ENCODE measurements at places on chromosomes 7 and 10.

DNA sequence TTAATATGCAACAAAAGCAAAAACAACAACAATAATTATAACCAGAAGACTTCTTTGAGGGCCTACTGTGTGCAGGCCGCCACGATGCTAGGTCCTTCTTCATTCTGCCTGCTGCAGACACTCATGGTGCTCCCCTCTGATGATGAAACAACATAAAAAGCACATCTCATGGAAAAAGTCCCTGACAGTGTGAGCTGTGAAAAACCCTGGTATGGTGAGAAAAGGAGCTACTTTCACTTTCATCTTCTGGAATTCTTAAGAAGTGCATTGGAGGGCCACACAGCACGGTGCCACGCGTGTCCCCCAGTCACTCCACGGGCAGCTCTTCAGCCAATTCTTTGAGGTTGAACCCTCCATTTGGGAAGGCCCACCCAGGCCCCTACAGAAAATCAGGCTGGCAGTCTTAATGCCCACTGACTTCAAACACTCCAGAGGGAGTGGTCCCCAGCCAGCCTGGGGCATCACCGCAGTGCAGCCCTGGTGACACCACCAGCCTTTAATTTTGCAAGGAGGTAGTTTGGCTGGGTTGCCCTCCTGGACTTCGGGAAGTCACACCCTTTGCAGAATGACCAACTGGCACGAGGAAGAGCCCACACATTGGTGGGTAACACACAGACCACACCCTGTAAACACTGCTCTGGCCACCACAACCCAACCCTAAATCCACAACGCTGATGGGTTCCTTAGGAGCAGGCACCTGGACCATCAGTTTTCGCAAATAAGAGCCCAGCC, 7.7 kb downstream of the KCNMA1 start:
- no peaks in the 10 kb centered on the region for H3K27me3 ChIP-seq
- H3K27ac ChIP-seq = no peak overlapping the region
- H3K4me3 ChIP-seq = no peak overlapping the region
- no peak for DNase-seq
- no peaks in the 10 kb centered on the region for H3K4me1 ChIP-seq

DNA sequence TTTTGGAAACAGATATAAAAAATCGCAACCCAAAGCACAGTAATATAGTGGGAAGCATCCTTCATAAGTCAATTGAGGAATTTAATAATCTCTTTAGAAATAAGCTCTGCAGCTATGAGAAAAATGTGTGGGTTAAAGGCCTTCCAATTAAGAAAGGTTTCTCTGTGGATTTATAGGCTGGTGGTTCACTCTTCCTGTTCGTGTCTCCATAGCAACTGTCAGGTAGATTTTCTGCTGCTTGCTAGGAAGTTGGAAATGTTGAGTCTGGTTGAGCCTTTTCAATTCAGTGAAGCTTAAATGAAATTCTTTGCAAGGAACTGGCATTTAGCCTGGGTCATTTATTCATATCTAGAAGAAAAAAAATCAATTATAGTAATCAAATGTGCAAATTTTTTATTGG, 652.8 kb upstream of the CELF2 start:
- no peaks in the 10 kb centered on the region for H3K27me3 ChIP-seq
- H3K36me3 ChIP-seq = no peaks in the 10 kb centered on the region
- no peak overlapping the region for H3K27ac ChIP-seq
- H3K4me1 ChIP-seq = peaks cover 3% of the 10 kb centered on the region
- no peak for DNase-seq

DNA sequence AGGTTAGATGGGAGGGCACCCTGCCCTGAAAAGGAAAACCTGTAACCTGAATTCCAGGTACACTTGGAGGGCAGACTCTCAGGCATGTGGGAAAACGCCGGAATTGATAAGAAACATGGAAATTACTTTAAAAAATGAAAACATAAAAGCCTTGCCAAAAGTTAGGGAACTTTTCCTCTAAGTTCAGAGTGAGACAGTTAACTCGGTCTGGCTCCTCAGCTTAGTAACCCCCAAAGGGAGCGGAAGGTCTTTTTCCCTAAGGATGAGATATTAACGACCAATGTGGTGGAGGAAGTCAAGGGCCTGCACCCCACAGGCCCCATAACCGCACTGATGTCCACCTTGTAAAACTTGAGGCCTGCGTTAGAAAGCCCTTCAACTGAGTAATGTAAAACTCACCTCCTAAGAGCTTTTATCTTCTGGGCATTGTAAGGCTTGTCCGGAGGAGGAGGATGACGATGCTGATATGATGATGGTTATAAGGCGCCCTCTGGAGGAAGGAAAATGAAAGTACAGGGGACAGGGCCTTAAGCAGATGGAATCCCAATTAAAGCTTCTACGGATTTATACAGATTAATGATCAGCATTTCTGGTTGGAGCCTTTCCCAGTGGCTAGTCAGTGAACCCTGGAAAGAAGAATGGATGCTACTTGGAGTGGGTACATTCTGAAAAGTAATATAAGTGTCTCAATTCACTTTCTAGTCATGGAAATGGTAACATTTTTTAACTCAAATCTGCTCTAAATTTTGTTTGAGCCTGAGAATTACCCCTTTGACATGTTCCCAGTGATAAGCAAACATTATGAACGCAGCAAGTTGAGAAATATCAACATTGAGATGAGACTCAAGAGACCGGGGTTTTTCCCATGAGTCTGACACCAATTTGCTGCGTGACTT, 694 bp downstream of the COL1A2 start:
- peak; percentile 44 for DNase-seq
- peaks cover 9% of the 10 kb centered on the region for H3K4me1 ChIP-seq
- peak overlapping the region; percentile 48 for H3K4me3 ChIP-seq
- H3K27ac ChIP-seq = peak overlapping the region; percentile 86
- no peaks in the 10 kb centered on the region for H3K27me3 ChIP-seq

DNA sequence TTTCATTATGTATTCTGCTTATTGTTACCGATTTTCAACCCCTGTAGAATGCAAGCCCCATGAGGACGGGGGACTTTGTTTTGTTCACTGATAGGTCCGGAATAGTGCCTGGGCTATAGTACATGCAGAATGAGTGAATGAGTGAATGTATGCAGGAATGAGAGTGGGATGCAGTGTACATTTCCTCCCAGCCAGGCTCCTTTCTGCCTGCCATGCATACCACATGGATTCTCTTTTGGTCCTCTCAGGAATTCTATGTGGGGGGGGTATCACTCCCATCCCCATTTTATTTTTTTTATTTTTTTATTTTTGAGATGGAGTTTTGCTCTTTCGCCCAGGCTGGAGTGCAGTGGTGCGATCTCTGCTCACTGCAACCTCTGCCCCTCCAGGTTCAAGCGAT, 16.7 kb downstream of the TRIM56 start:
- no peaks in the 10 kb centered on the region for H3K36me3 ChIP-seq
- no peak for DNase-seq
- peaks cover 26% of the 10 kb centered on the region for H3K4me1 ChIP-seq
- H3K4me3 ChIP-seq = no peak overlapping the region
- no peak overlapping the region for H3K27ac ChIP-seq

DNA sequence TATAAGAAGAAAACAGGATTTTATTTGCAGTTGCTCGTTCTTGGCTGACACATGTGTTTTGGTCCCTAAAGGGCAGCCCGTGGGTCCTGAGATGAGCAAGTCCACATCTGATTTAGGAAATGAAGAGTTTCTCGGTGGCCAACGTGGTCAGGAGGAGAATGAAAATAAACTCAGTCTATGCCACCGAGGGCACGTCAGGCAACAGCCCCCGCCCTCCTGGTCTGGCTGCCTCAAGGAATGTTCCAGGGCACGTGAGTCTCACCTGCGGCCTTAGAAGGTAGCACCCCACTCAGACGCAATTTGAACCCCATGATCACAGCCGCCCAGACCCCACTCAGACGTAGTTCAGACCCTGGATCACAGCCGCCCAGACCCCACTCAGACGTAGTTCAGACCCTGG, 197.2 kb downstream of the ADARB2 start:
- H3K4me3 ChIP-seq = no peak overlapping the region
- H3K27ac ChIP-seq = no peak overlapping the region
- H3K27me3 ChIP-seq = no peaks in the 10 kb centered on the region
- H3K4me1 ChIP-seq = no peaks in the 10 kb centered on the region
- no peaks in the 10 kb centered on the region for H3K36me3 ChIP-seq

DNA sequence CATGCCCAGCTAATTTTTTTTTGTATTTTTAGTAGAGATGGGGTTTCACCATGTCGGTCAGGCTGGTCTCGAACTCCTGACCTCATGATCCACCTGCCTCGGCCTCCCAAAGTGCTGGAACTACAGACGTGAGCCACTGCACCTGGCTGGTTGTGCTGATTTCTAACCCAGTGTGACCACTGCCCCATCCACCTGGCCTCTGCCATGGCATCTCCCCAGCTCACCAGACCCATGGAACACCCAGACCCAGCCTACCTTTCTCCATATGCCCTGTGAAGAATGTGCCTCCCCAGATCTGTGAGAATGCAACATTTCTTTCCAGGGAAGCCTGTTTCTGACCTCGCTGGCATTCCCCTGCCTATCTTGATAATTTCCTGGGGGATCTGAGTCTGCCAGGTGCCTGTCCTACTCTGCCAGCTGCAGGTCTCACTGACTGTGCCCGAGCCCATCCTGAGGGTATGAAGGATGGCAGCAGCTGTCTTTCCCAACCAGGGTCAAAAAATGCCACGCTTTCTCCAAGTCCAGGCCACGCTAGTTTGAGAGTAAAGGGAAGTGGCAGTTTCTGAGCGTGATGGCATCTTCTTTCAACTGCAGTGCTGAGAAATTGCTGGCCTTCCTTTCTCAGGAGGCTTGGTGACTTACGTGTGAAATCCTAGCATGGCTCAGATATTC, 324.4 kb upstream of the ZNF32 start:
- H3K27me3 ChIP-seq = no peaks in the 10 kb centered on the region
- H3K4me1 ChIP-seq = no peaks in the 10 kb centered on the region
- H3K36me3 ChIP-seq = no peaks in the 10 kb centered on the region
